ENCODE measurements at places on chromosomes 2 and 18. TPM values are rescaled to one million over a fixed set of nuclear protein-coding genes. Genes with fewer than 3 reads are reported as not detected.

VWC2L gene
- not detected for total RNA-seq

CCBE1 gene
- total RNA-seq = 52.3 TPM

TTLL4 gene
- total RNA-seq = 10.3 TPM

SIX3 gene
- not detected for total RNA-seq

INHA gene
- not detected for total RNA-seq

TMEM163 gene
- total RNA-seq = not detected

TUBB8B gene
- not detected for total RNA-seq

RAPGEF4 gene
- total RNA-seq = 1.8 TPM

PIEZO2 gene
- total RNA-seq = 1.3 TPM

DLX1 gene
- total RNA-seq = not detected

FOXD4L1 gene
- not detected for total RNA-seq

DUSP28 gene
- 3.4 TPM for total RNA-seq

CKAP2L gene
- 19.8 TPM for total RNA-seq

GREB1 gene
- total RNA-seq = 0.17 TPM

UGT1A5 gene
- not detected for total RNA-seq

TEKT4 gene
- not detected for total RNA-seq

ARHGAP25 gene
- 0.30 TPM for total RNA-seq

IL1RL2 gene
- 0.74 TPM for total RNA-seq

RAD51AP2 gene
- not detected for total RNA-seq

CABLES1 gene
- total RNA-seq = 1.5 TPM

HOXD8 gene
- not detected for total RNA-seq

VIT gene
- not detected for total RNA-seq

AQP12B gene
- not detected for total RNA-seq

TWIST2 gene
- 134 TPM for total RNA-seq

Data from bronchus fibroblast of lung (primary cell).